Activated T-helper 1 cell treated with anti-CD3 and anti-CD28 coated beads, Interleukin-12 subunit alpha, Interleukin-12 subunit beta, Interleukin-2, Interleukin-4 antibody, amounts not matched to agents 30 ng/mL and 10 ng/mL and 1 ng/mL, durations not matched to agents 14 hours and 24 hours and 36 hours (primary cell): ENCODE measurements at places on chromosomes 3 and 15.
A peak's percentile ranks its signal among the peaks of the same experiment; 100 is the strongest.

DNA sequence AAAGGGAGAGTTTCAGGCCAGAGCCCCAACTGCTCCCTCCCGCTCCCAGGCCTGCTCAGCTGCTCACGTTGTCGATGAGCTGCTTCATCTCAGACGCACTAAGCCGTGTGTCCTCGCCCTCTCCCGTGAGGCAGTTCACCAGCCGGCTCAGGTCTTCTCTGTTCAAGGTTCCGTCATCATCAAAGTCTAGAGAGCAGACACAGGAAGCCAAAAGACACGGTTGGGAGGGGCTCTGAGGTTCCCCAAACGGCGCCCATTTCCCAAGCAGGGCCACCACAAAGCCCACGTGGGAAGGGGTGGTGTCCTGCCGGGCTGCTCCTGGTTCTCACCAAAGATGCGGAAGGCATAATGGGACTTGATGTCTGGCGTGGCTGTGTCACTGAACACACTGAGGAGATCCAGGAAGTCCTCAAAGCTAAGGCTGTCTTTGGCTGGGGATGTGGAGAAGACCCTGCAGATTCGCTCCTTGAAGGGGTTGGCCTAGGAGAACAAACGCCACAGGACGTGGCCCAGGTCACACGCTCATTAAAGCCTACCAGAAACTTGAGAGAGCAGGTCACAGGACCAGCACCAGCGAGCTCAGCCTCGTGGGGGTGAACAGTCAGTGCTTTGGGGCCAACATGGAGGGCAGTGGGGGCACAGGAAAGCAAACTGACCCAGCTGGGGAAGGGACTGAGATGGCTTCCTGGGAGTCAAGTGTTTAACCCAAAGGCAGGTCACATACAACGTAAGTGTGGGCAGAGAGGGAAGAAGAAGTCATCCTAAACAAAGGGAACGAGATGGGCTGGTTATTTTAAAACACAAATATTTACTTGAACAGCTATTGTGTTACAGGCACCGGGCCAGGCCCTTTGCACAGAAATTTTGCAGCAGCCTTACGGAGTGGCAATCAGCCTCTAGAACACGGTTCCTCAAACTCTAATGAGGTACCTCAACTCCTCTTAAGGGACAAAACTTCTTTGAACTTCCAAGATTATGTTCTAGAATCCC is 2.4 kb downstream of the CIB1 start:
- peak; percentile 80 for DNase-seq

DNA sequence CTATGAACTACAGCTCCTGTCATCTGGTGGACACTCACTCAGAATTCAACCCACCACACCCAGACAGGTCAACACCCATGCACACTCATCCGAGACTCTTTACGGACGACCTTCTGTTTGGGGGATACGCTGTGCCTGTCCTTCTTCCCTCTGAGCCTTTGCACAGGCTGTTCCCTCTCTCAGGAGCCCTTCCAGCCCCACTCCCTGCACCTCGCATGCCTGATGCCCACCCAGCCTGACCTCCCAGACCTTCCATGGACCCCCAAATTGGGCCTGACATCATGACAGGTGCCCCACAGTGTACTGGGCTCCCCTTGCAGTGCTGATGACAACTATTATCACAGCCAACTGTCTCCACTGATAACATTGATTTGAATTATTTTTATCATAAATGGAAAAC is 135.8 kb downstream of the NSMCE3 start:
- DNase-seq, result no peak

- DNase-seq, result no peak
Measured at GRCh38 chr3:112405845-112406244, 72.9 kb downstream of the CD200 start.

DNA sequence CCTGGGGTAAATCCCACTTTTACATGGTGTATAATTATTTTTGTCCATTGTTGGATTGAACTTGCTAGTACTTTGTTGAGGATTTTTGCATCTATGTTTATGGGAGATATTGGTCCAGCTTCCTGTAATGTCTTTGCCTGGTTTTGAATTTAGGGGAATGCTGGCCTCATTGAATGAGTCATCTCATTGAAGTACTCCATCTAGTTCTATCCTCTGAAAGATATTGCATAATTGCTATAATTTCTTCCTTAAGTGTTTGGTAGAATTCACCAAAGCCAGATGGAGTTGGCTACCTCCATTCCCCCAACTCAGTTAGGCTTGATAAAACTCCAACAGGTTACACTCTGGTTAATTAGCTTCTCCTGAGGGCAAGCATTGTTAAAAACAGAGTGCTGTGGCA is 237.4 kb upstream of the TGFBR2 start:
- DNase-seq, result no peak

DNA sequence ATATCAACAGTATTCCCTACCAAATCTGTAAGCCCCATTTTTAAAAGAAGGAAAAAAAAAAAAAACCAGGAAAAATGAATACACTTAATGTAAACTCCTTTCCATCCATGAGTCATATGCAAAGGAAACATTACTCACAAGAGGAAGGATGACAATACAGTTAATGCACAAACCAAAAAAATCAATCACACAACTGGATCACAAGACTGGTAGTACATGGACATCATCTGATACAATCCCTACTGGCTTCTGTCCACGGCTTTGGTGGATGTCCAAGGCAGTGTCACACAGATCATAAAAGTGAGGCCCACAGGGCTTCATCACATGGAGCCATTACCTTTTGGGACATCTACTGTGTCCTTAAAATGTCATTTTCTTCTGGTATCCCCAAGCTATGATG is 44.0 kb downstream of the SUCLG2 start:
- DNase-seq, result no peak

DNA sequence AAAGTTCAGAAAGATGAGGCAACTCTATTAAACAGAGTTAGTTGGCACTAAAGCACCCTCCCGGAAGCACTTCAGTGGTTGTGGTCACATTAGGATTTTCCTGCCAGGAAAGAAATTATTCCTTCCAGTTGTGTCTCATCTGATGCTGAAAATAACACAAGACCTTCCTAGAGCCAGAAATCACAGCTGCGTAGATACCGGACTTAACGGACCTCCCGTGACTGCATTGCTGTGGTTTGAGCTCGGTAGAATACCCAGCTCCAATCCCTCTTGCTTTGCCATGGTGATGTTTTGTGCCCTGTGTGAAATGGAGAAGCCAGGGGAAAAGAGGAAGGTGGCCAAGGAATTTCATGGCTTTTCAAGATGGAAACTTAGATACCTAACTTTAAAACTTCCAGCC is 215.0 kb upstream of the IGF1R start:
- DNase-seq, result no peak

DNA sequence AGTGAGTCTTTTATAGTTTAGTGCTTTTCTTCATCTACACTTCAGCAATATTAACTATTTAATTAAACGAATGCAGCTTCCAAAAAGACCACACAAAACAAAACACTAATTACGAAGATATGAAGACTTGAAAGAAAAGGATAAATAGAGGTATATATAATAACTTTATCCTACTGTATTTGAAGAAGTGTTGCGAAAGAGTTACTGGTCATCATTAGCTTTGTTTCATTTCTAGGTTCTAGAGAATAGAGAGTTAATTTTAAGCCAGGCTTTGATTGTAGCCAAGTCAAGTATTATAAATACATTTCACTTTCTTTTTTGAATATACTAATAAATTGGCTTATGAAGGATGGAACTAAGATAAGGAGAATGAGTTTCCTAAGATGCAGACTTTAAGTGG is 416.8 kb upstream of the GBE1 start:
- DNase-seq, result no peak

GRCh38 chr3:64223791-64224745 is 1.2 kb downstream of the PRICKLE2 start:
- no peak for DNase-seq

DNA sequence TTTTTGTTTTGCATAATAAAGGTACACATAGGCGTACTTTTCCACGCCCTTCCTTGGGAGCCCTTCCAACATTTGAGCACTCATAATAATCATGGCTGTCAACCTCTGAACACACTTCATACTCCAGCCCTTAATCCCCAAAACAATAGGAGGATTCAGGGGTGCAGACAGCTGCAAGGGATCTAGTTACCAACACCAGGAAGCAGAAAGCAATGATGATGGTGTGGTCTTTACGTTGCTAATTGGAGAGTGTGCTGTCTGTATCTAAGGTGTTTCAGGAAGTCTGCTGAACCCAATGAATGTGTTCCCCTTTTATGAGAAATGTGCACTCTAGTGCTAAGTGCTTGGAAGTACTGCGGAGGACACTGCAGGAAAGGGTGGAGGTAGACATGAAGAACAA is 60.3 kb upstream of the PDZRN3 start:
- DNase-seq, result no peak

GRCh38 chr3:106317141-106318055 is 448.6 kb upstream of the CBLB start:
- no peak for DNase-seq

DNA sequence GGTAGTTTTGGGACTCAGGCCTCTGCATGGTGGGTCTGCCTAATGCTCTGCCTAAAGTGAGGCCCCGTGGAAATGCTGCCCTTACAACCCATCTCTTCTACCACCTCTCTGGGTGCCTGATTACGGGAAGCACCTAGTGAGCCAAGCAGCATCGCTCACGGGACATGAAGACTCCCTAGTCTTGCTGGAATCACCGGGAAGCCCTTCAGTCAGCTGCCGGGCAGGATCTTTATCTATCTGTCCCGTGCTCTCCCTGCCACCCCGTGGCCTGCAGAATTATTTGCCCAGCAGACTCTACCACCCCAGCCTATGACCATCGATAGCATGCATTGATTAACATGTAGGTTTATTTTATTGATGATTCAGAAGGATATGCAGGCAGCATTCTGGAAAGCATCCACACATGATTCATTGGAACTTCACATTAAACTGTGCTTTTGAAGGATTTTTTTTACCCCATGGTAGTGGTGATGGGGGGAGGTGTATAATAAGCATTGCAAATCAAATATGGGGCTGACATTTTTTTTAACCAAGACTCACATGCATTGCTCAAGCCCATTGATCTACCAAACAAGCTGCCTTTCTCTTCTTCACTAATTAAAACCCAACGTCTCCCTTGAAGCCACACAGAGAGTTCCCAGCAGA is 63.1 kb downstream of the ATP2B2 start:
- DNase-seq, result no peak

DNA sequence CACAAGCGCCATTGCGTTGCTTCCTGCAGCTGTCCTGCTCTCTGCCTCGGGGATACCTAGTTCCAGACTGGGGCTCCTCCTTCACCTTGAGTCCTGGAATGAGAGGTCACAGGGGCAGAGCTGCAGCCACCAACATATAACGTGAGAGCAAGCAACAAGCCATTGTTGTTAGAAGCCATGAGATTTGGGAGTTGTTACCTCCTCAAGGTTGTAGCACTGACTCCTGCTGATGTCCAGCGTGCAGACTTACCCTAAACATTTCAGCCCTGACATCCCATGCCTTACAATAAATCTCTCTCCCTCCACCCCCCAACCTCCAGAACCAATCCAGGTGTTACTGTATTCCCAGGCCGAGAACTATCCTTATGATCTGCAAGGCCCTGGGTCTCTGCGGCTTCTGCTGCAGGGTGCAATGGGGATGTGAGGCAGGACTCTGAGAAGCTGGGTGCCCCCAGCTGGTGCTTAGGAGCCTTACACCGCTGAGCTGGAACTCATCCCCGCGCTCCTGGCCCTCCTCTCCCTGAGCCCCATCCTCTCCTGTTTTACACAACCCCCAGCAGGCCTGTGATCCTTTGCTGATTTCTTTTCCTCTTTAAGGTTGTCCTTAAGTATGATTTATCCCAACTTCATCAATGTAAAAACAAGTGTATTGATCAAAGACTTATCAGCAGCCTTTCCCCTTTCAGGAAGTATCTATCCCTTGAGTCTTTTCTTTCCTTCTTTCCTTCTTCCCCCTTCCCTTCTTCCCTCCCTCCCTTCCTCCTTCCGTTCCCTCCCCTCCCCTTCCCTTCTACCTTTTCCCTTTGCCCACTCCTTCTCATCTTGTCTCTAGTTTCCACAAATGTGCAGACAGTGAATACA is 84.2 kb upstream of the ABHD2 start:
- no peak for DNase-seq

DNA sequence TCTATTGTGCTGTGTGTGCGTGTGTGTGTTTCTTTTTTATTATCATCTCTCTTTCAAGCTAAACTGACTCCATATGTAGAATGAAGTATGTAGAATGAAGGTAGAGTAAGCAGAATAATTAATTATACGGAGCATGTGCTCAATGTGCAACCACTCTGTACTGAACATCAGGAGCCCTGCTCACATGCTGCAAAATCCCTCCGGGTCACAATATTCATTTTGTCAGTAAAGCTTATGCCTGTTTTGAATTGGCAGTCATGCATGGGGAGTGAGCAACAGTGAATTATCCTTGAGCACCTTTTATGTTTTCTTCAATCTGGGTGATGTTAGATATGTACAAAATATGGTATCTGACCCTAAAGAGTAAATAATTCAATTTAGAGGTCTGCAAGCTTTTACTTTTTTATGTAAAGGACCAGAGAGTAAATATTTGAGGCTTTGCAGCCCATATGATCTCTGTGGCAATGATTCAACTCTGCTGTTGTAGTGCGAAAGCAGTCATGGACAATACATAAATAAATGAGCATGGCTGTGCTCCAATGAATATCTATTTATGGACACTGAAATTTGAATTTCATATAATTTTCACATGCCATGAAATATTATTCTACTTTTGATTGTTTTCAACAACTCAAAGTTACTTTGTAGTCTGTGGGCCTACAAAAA is 199.9 kb downstream of the VGLL3 start:
- no peak for DNase-seq

DNA sequence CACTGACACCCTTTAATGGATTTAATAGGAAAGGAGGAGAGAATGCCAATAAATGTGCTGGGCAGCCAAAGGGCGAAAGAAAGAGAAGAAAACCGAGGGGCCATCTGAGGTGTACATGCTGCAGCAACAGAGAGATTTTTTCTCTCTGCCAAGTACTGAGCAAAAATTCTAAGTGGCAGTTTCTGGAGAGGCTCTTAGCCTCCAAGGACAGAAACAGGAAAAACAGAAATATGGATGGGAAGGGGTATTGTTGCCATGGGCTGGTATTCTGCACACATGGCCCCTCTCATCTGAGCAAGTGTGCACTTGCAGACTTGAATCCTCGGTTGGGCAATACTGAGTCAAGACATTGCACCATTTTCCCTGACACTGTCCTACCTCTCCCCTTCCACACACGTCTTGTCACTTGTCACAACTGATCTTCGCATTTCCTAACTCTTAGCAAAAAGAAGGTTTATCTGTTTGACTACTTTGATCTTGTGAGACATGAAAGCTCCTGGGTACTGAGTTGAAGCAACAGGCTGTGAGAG is 73.9 kb downstream of the PRICKLE2 start:
- DNase-seq, result no peak

GRCh38 chr15:52020221-52021085 is 1.4 kb downstream of the MAPK6 start:
- DNase-seq, result no peak

- DNase-seq, result no peak
Measured at GRCh38 chr3:149245738-149246451, 24.3 kb upstream of the CP start.
